T-helper 2 cell treated with Interferon-gamma antibody and Interleukin-4, amounts not matched to agents 100 ng/mL and 5 ng/mL, for 36 hours (primary cell): ENCODE measurements at places on chromosomes 4 and X. TPM values are rescaled to one million over a fixed set of nuclear protein-coding genes. Genes with fewer than 3 reads are reported as not detected.

MAGED4 gene
- not detected in 2 replicates for total RNA-seq

EGF gene
- not detected in 2 replicates for total RNA-seq

YY2 gene
- total RNA-seq = 2.1 and 2.3 TPM in 2 replicates

EFHC2 gene
- 0.27 and 0.32 TPM in 2 replicates for total RNA-seq

KLHL13 gene
- total RNA-seq = 0.25 and 0.84 TPM in 2 replicates

KIF4A gene
- 32.2 and 33.7 TPM in 2 replicates for total RNA-seq

CXCL3 gene
- total RNA-seq = not detected in 2 replicates

TRPC3 gene
- 0.20 and 0.64 TPM in 2 replicates for total RNA-seq

CXXC4 gene
- not detected in 2 replicates for total RNA-seq

ARMCX1 gene
- total RNA-seq = 0.41 and 0.64 TPM in 2 replicates

SHROOM2 gene
- total RNA-seq = not detected in 2 replicates

MMRN1 gene
- 0.77 and 0.95 TPM in 2 replicates for total RNA-seq

BMX gene
- total RNA-seq = not detected in 2 replicates
